Heart right ventricle (tissue), 16 donors: ENCODE measurements at places on chromosomes 12 and 14.

GRCh38 chr12:34301251-34302130, 279.2 kb downstream of the ALG10 start:
- no peak for DNase-seq
- H3K27me3 ChIP-seq, result peaks cover 11% of the 10 kb centered on the region
- no peaks in the 10 kb centered on the region for H3K4me1 ChIP-seq
- no peak overlapping the region for H3K27ac ChIP-seq
- no peak overlapping the region for H3K4me3 ChIP-seq
- no peaks in the 10 kb centered on the region for H3K36me3 ChIP-seq

GRCh38 chr12:93884794-93885460, 207.8 kb downstream of the CRADD start:
- no peaks in the 10 kb centered on the region for H3K27me3 ChIP-seq
- DNase-seq, result no peak
- no peak overlapping the region for H3K4me3 ChIP-seq
- H3K4me1 ChIP-seq, result peaks cover 3% of the 10 kb centered on the region
- no peaks in the 10 kb centered on the region for H3K36me3 ChIP-seq

GRCh38 chr12:24573621-24574020, 375.3 kb downstream of the BCAT1 start:
- DNase-seq, result no peak
- H3K36me3 ChIP-seq, result no peaks in the 10 kb centered on the region
- H3K4me3 ChIP-seq, result no peak overlapping the region
- H3K27me3 ChIP-seq, result no peaks in the 10 kb centered on the region

GRCh38 chr12:29245246-29245645, 96.2 kb downstream of the FAR2 start:
- no peak for DNase-seq
- no peak overlapping the region for H3K4me3 ChIP-seq
- H3K27ac ChIP-seq, result no peak overlapping the region
- H3K27me3 ChIP-seq, result no peaks in the 10 kb centered on the region
- H3K4me1 ChIP-seq, result peaks cover 16% of the 10 kb centered on the region

GRCh38 chr12:12240662-12241340, 26.0 kb downstream of the LRP6 start:
- no peak overlapping the region for H3K27ac ChIP-seq
- DNase-seq, result no peak
- peaks cover 9% of the 10 kb centered on the region for H3K4me1 ChIP-seq
- H3K4me3 ChIP-seq, result no peak overlapping the region

- H3K4me3 ChIP-seq, result no peak overlapping the region
- no peaks in the 10 kb centered on the region for H3K36me3 ChIP-seq
- H3K27me3 ChIP-seq, result no peaks in the 10 kb centered on the region
- H3K27ac ChIP-seq, result no peak overlapping the region
- no peaks in the 10 kb centered on the region for H3K4me1 ChIP-seq
These were observed 288.6 kb upstream of the NPAS3 start for GRCh38 chr14:32650030-32650429.

DNA sequence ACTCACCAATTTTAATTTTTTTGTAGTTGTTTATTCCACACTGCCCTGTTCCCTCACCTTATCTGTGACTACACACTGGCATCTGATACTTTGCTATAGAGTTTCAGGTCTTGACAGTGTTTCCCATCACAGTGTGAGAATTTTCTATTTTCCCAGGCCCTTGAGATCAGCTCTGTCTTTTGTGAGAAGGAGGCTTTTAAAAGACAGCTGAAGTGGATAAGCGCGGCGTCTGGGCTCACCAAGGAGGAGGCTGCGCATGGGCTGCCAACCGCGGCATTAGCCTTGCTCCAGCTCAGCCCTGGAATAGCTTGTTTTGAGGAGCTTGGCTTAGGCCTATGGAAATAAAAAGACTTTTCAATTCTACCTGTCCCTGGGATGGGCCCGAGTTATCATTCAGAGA, 181.3 kb downstream of the RMST start:
- no peak overlapping the region for H3K4me3 ChIP-seq
- no peak for DNase-seq
- no peaks in the 10 kb centered on the region for H3K4me1 ChIP-seq
- no peak overlapping the region for H3K27ac ChIP-seq

DNA sequence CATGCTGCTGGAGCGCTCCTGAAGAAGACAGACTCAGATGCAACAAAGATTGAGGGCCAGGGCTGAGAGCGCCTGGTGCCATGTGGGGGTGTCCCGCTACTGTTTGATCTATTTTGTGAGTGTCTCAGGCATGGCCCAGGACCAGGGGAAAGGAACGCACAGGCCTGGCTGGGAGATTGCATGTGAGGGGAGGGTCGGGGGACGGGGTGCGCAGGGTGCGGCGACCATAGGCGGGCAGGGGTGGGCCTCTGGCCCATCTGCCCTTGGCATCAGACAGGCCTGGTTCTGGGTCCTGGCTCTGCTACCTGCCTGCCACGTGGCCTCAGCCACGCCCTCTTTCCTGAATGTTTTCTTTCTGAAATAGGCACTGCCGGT, 47.5 kb downstream of the BEGAIN start:
- no peaks in the 10 kb centered on the region for H3K4me1 ChIP-seq
- no peak overlapping the region for H3K27ac ChIP-seq
- H3K27me3 ChIP-seq, result no peaks in the 10 kb centered on the region

DNA sequence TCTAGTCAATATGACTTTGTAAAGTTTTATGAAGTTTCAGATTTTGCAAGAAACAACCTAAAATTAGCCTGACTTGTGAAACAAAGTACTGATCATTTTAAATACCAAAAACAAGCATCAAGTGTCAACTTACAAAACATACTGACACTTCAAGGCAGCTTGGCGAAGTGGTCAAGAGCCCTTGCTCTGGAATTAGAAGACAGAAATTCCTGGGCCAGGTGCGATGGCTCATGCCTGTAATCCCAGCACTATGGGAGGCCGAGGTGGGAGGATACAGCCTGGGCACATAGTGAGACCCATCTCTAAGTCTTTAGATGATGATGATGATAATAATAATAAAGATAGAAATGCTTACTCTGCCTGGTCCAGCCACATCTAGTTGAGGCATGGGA, 45.4 kb upstream of the NR2C1 start:
- H3K27me3 ChIP-seq, result no peaks in the 10 kb centered on the region
- no peak overlapping the region for H3K4me3 ChIP-seq
- H3K36me3 ChIP-seq, result no peaks in the 10 kb centered on the region
- no peak overlapping the region for H3K27ac ChIP-seq
- peaks cover 10% of the 10 kb centered on the region for H3K4me1 ChIP-seq

- H3K4me3 ChIP-seq, result no peak overlapping the region
- H3K4me1 ChIP-seq, result peaks cover 18% of the 10 kb centered on the region
- H3K27me3 ChIP-seq, result no peaks in the 10 kb centered on the region
These were observed 59.1 kb downstream of the ESR2 start for GRCh38 chr14:64234877-64235651.

GRCh38 chr12:110317911-110318310, 36.9 kb downstream of the ATP2A2 start:
- no peaks in the 10 kb centered on the region for H3K36me3 ChIP-seq
- no peak for DNase-seq
- no peak overlapping the region for H3K4me3 ChIP-seq
- no peaks in the 10 kb centered on the region for H3K27me3 ChIP-seq

GRCh38 chr12:96720363-96720705, 186.7 kb upstream of the NEDD1 start:
- peak overlapping the region; percentile 45 for H3K4me3 ChIP-seq
- no peak for DNase-seq
- H3K4me1 ChIP-seq, result peaks cover 5% of the 10 kb centered on the region
- no peak overlapping the region for H3K27ac ChIP-seq
- H3K27me3 ChIP-seq, result no peaks in the 10 kb centered on the region

GRCh38 chr12:21656905-21657325, 727 bp downstream of the LDHB start:
- H3K4me3 ChIP-seq, result peak overlapping the region; percentile 90
- peaks cover 4% of the 10 kb centered on the region for H3K36me3 ChIP-seq
- no peak for DNase-seq
- peak overlapping the region; percentile 82 for H3K27ac ChIP-seq

DNA sequence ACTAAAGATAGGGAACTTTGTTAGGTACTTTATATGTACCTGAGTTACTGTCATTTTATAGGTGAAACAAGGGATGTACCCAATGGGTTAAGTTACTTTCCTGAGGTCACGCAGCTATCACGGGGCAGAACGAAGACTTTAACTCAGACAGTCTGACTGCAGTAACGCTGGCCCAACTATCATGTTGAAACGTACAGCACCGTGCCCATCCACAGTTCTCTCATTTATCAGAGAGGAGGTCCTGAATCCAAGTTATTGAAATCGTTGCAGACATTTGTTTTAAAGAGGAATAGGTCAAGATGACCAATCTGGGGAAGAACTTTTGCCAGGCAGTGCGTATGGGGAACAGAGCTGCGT, 587 bp upstream of the C12orf75 start:
- peaks cover 12% of the 10 kb centered on the region for H3K4me1 ChIP-seq
- H3K27ac ChIP-seq, result no peak overlapping the region
- H3K4me3 ChIP-seq, result peak overlapping the region; percentile 68
- no peak for DNase-seq
- no peaks in the 10 kb centered on the region for H3K36me3 ChIP-seq
- H3K27me3 ChIP-seq, result no peaks in the 10 kb centered on the region

GRCh38 chr12:54890339-54890738, 36.0 kb downstream of the MUCL1 start:
- no peak overlapping the region for H3K27ac ChIP-seq
- H3K4me1 ChIP-seq, result no peaks in the 10 kb centered on the region
- no peaks in the 10 kb centered on the region for H3K27me3 ChIP-seq
- no peak for DNase-seq
- no peaks in the 10 kb centered on the region for H3K36me3 ChIP-seq

DNA sequence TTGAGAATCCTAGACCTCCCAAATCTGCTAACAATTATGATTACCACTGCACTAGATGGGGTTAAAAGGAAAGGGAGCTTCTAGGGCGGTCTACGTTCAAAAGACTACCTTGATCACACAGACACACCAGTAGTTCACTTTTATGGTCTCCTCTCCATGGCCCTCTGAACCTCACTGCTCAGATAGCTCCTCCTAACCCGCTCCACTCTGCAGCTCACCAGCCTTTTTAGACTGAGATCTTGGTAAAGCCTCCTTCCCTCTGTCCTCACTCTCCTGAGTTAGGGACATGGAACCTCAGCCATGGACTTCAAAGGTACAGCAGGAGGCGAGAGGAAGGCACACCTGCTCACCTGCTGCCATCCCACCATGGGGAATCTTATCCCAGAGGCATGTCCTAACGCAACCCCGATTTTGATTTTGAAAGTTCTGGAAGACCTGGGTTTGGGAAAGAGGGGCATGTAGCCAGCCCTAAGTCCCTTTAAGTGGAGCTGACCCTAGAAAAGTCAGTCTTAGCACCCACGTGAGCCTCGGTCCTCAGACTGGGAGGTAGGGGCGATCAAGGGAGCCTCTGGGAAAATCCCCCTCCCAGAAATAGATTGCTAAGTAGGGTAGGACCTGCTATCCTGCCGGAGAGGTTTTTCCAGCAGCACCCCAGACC, 1.3 kb downstream of the ZNF219 start:
- H3K27me3 ChIP-seq, result no peaks in the 10 kb centered on the region
- H3K27ac ChIP-seq, result peak overlapping the region; percentile 13
- peak overlapping the region; percentile 71 for H3K4me3 ChIP-seq
- no peak for DNase-seq
- H3K4me1 ChIP-seq, result peaks cover 20% of the 10 kb centered on the region
